ENCODE measurements at places on chromosomes 7 and 10.

DNA sequence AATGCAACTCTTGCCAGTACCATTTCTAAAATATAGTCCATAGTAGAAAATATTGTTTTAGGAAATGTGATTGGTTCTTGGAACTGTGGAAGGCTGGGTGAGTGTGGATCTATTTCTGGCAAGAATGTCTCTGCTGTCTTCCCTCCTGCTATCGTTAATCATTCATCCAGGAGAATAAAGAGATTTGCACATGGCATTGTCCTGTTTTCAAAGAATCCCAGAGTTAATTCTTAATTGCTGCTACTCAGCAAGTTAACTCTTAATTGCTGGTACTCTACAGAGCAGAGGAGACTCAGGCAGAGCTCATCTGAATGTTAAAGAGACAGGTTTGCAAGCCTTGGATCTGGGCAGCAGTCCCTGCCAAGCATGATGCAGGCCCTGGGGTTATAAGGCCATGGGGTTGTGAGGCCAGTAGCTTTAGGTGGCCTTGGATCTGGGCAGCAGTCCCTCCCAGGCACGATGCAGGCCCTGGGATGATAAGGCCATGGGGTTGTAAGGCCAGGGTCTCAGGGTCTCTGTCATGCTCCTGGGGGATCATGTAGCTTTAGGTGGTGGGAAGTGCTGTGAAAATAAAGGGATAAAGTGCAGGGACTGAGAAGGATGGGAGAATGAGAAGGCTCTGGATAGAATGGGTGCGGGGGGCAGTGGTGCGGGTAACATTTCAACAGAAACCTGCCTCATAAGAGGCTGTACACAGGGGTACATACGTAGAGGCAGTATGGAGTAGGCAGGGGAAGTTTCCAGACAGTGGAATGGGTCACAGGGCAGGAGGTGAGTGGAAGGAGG lies 162.3 kb downstream of the SVIL start:
- no peak for DNase-seq

DNA sequence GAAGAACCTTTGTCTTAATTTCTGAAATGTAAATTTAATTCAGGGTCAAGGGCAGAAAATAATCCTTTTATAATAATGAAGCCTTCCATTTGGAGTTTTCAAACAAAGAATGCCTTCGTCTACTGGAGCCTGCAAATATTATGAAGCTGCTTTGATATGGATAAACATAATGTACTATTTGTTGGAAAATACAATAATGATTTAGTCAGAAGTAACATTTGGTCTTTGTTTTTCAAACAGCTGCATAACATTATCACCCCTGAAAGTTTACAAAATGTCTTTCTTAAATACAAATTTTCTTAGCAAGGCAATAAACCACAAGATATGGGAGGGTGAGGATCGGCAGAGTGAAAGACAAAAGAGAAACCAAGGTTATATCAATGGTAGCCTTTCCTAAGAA lies 41.5 kb downstream of the TMEM26 start:
- no peak for DNase-seq

DNA sequence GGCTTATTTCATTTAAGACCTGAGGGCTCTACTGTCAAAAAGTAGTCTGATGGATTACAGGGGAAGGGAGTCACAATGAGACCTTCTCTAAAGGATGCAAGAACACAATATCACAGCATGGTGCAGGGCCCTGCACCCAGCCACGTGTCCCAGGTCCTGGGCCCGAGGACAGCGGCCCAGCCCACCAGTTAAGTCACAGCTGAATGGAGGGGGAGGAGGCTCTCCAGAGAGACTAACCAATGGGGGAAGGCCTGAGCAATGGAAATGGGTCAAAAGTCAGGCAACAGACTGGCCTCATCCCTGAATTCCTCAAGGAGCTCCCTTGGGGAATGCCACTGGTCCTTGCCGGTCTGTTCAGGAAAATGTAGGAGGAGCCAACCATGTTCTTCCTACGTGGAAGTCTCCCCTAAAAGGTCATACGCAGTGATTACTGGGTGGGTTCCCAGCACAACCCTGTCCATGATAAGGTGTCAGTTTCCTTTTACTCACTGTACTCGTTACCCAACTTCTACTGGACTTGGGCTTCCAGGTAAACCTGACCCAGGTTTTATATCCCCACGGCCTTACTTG lies 28.3 kb downstream of the CCDC3 start:
- DNase-seq, result no peak

DNA sequence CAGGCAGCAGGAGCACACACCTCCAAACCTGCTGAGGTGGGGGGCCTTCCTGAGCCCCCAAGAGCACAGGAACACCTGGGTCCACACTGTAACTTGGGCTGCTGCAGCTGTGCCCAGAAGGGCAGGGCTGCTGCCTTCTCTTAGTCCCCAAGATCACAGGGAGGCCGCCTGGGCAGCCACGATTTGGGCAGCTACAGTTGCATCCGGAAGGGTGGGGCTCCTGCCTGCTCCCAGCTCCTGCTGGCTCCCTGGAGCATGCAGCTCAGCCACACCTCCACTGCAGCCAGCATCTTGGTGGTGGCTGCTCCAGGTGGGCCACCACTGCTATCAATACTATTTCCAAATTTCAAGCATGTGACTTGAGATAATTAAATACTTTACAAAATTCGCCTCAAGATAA lies 38.5 kb upstream of the AGMO start:
- no peak for DNase-seq

DNA sequence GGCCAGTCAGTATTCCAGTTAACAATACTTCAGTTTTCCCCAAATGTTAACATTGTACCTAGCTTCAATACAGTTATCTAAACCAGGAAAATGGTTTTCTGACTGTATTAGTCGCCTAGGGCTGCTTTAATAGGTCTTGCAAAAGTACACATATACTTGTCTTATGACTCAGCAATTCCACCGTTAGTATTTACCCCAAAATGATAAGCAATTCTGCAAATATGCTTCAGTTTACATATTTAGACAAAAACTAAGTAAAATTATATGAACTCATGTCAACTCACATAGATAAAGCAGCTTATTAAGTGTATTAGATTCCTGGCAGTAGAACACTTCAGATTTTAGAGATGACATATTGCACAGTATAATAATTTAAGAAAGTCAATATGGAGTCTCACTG lies 363.3 kb downstream of the ARL4A start:
- no peak for DNase-seq

DNA sequence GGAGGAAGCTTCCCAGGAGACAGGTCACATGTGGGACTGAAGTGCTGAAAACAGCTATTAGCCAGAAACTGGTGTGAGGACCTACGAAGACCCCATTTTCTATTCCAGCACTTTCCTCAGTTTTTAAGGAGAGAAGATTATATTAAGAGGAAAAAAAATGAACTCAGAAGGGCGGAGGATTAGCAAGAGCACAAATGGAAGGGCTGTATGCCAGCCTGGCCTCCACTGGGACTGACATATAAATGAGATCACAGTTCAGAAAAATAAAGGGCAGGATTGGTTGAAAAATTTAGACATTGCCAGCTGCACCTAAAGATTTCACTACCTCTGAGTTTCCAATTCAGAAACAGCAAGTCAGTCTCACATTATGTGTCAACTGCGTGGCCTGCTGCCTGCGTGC lies 53.0 kb downstream of the GSDME start:
- no peak for DNase-seq

All from activated CD8-positive, alpha-beta memory T cell treated with anti-CD3 and anti-CD28 coated beads for 48 hours (primary cell).